ENCODE measurements at places on chromosomes 13 and 19.
A peak's percentile ranks its signal among the peaks of the same experiment; 100 is the strongest.

DNA sequence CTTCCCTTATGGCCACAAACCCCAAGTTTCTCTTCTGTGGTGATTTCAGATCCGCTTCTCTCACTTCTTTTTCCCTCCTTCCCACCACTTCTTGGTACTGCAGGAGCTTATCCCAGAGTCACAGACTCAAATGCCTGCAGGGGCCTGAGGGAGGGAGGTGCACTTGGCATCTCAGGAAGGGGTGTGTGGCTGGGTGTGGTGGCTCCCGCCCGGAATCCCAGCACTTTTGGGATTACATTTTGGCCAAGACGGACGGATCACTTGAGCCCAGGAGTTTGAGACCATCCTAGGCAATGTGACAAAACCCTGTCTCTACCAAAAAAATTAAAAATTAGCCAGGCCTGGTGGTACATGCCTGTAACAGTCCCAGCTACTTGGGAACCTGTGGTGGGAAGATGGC, 5.6 kb downstream of the USF2 start:
- DNase-seq, result no peak

DNA sequence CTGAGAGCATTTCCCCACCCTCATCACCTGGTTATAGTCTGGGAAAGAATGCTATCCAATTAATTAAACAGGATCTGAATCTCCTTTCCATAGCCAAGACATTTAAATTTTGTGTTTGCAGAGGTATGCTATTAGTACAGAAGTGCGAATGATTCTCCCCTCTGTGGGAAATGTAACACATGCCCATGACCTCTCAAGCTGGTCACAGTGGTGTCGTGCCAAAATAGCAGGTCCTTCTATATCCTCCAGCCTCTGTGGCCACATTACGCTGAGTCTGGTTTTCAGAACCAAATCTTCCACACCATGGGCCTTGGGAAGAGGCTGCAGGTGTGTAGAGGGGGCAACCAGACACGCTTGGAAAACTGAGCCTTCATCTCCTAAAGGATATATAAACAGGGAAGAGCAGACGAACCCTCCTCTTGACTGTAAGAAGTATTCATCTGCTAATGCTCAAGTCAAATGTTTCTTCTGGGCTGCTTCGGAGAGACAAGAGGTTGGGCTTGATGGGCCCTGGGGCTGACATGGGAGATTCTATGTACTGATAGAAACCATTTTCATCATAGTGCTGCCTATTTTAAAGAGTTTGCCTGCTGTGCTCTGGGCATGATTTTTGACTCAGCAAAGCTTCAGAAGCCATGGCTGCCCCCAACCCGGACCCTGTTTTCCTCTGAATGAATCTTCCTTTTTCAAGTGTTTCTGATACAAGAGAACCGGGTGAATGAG, 197.6 kb downstream of the DNAJC15 start:
- DNase-seq, result no peak

GRCh38 chr13:43663474-43664090, 123.2 kb downstream of the ENOX1 start:
- DNase-seq, result peak; percentile 79

GRCh38 chr13:45011198-45011597, 21.9 kb downstream of the GPALPP1 start:
- no peak for DNase-seq

DNA sequence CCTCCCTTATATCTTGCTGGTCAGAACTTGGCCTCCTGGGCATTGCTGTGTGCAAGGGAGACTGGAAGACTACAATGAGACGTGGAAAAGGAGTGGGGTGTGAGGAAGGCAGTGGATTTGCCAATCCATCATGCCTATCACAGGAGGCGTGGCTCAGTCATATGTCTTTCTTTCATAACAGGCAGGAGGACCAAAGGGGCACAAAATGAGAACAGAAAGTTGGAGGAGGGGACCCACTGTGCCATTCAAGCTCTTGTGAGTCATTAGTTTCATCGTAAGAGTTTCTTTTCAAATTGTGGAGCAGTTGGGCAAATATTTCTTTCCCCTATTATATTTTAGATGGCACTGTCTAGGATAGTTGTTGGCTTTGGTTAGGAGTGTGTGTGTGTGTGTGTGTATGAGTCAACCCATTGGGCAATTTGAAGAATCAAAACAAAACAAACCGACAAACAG, 471.5 kb downstream of the TSHZ3 start:
- no peak for DNase-seq

DNA sequence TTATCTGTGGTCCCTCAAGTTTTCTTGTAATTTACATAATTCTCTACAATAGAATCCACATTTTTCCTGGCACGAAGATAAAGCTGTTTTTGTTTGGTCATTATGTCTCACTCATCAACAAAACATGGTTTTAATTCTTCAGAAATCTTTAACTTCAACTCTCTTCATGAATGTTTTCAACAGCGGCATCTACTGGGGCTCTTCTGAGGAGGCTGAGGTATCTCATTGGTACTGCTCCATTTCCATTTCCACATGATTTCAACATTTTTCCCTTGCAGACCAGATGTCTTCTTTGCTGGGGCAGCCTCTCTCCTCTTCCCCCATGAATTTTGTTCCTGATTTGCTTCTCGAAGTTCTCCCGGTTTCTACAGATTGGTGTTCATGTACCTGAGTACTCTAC, 5.8 kb upstream of the KBTBD7 start:
- no peak for DNase-seq

DNA sequence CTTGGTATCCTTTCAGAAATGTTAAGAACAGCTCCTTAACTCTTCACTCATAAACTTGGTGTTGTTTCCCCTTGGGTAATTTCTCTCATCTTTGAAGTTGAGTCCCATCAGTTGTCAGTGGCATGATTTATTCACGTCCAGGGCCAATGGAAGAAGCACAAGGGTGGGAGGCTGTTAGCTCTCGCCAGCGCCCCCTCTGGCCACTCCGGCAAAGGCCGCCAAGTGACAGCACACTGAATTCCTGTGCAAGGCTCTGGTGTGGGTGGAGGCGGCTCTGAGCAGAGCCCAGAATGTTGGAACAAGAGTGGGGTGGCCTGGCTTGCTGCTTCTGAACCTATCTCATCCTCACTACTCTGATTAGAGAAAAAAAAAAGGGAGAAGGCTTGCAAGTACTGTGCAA, 13.1 kb upstream of the MEDAG start:
- DNase-seq, result peak; percentile 61

GRCh38 chr19:52941941-52942385, 18.7 kb upstream of the ZNF888 start:
- DNase-seq, result peak; percentile 22

GRCh38 chr19:29596885-29597525, 9.1 kb upstream of the POP4 start:
- peak; percentile 32 for DNase-seq

GRCh38 chr19:27744926-27745768, 1467.8 kb downstream of the UQCRFS1 start:
- DNase-seq, result no peak

- no peak for DNase-seq
Measured at GRCh38 chr19:12880551-12881171, 588 bp downstream of the DNASE2 start.

DNA sequence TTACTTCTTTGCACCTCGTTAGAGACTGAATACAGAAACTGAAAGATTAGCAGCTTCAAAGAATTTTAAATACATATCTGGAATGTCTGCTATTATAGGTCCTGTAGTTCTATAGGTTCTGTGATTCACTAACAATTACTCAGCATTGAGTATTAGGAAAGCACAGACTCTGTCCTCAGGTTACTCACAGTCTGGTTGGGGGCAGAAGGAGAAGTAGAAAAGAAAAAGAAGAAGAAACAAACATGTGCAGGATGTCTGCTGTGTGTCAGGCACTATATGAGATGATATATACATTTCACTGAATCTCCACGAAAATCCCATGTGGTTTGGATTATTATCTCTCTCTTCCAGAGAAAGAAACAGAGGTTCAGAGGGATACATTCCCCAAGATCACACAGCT, 40.1 kb downstream of the SERTM1 start:
- peak; percentile 76 for DNase-seq

GRCh38 chr19:33740811-33741396, 55.8 kb upstream of the KCTD15 start:
- peak; percentile 36 for DNase-seq

- peak; percentile 89 for DNase-seq
Measured at GRCh38 chr19:5340637-5341447, at the start of gene PTPRS. Gene PTPRS (minus strand): TSS chr19:5340812. CDS start chr19:5286140, 54,672 bp downstream.

- no peak for DNase-seq
Measured at GRCh38 chr19:31554360-31554759, 205.1 kb upstream of the TSHZ3 start.

DNA sequence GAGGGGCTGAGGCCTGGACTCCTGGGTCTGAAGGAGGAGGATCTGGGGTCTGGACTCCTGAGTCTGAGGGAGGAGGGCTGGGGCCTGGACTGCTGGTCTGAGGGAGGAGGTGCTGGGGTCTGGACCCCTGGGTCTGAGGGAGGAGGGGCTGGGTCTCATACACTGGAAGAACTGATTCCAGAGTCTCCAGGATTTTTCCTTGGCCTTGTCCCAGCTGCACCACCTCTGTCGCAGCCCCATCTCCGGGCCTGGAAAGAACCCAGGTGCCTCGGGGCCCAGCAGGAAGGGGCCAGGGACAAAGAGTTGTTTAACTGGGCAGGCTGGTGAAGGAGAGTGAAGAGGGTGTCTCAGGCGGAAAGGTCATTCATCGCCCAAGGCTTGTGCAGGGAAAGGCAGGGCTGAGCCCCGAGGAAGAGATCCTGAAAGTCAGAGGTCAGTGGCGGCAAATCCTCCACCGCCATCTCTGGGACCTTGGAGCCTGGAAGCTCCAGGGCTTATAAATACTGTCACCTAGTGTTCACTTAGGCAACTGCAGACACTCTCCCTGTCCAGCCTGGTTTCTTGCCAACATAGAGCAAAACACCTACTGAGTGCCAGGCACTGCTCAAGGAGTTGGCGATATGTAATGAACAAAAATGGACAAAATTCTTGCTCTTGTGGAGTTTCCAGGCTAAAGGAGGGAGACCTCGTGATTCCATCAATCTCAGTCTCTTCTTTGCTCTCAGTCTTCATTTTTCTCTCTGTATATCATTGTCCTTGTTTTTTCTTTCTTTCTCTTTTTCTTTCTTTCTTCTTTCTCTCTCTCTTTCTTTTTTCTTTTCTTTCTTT, 4.4 kb upstream of the KCNN4 start:
- DNase-seq, result peak; percentile 69

- DNase-seq, result no peak
Measured at GRCh38 chr19:29787281-29787680, 24.5 kb upstream of the CCNE1 start.

DNA sequence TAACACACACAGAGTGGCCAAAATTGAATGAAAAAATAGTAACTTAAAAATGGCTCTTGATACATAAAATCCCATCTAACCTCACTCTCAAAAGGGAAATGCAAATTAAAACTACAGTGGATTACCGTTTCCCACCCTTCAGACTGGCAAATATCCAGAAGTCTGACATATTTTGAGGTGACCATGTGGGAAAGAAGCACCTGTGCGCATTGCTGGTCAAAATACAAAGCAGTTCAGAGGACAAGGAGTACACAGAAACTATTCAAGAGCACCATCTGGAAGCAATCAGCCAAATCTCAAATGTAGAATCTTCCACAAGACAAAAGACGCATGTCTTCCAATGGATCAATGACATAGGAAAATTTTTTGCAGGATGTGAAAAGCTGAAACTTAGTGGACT, 23.2 kb downstream of the NALCN start:
- no peak for DNase-seq

GRCh38 chr19:4636151-4636717, 3.1 kb upstream of the TNFAIP8L1 start:
- DNase-seq, result peak; percentile 60

DNA sequence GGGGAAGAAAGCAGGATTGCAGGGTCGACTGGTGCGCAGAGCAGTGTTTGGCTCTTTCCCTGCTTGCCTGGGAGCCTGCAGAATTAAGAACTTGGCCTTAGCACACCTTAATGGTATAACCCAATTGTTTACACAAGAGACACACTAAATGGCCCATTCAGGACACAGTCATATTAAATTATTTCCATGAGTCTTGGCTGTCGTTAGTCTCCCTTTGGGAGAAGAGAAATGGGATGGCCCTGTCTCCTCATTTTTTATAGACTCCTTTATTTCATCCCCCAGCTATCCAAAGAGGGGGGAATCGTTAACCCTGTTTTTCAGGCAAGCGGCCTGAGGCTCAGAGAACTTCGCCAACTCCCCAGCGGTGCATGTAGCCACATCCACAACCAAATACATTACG, 282.5 kb downstream of the SUCLA2 start:
- DNase-seq, result no peak

Measured in fibroblast of skin of abdomen (primary cell).